ENCODE measurements at places on chromosomes 7 and 10. TPM values are rescaled to one million over a fixed set of nuclear protein-coding genes. Genes with fewer than 3 reads are reported as not detected.

DNA sequence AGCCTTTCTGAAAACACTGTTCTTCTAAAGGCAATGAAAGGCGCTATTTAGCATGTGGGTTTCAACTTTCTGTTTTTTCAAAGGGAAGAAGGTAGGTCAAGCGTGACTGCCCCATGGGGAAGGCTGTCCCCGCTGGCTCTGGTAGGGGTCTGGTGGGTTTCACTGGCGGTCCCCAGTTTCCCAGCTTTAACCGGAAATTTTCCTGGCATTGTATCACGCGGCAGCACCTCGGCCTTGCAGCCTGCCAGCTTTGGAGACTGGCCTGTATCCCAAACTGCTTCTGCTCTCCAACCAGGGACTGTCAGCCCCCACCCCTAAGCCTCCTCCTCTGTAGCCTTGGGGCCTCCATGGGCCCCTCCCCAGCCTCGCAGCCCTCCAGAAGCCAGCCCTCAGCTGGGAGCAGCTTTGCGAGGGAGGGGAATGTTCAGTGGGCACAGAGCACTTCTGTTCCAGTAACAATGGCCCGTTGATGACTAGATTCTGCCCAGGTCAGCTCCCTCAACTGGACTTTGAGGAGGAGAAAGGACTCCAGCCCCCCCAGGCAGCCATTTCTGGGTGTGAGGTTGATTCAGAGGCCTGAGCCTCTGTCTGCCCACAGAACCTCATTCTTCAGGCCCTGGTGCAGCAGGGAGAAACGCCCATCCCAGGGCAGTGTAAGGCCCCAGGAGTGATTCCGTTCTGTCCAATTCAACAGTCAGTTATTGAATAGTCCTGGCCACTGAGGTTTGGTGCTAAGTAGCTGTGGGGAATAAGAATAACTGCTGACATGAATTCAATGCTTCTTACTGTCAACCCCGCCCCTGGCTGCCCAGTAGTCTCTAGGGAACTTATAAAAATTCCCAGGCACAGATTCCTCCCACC, 17.1 kb downstream of the CHST3 start:
- H3K27me3 ChIP-seq = no peaks in the 10 kb centered on the region
- DNase-seq = peak; percentile 44

The SLC16A12 gene
- not detected for polyA plus RNA-seq

DNA sequence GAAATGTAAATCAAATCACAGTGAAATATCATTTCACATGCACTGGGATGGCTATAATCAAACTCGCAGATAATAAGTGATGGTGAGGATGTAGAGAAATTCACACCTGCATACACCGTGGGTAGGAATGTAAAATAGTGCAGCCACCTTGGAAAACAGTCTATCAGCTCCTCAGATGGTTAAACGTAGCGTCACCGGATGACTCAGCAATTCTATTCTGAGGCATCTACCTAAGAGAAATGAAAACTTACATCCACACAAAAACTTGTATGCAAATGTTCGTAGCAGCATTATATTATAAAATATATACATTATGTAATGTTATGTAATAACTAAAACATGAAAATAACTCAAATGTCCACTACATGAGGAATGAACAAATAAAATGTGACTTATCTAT, 38.9 kb downstream of the SH3PXD2A start:
- no peak overlapping the region for H3K4me3 ChIP-seq
- no peaks in the 10 kb centered on the region for H3K36me3 ChIP-seq
- H3K27ac ChIP-seq = no peak overlapping the region
- DNase-seq = no peak
- no peaks in the 10 kb centered on the region for H3K27me3 ChIP-seq

- no peak for DNase-seq
- H3K27ac ChIP-seq = peak overlapping the region; percentile 50
- H3K4me1 ChIP-seq = peaks cover 27% of the 10 kb centered on the region
Observed at GRCh38 chr10:22666287-22667092, 47.9 kb downstream of the PIP4K2A start.

DNA sequence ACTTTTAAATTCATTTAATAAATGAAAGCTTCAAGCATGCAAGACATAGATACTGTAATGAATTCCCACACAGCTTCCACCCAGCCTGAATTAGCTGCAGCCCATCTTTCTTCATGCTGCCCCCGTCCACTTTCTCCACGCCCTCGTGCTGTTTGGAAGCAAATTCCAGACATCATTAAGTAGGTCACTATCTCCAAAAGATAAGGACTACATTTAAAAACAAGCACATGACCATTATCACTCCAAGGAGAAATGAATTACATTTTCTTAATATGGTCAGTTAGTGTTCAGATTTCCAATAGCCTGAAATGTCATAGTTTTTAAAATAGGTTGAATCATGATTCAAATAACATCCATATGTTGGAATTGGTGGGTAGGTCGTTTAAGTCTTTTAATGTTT, 24.3 kb downstream of the LMTK2 start:
- no peak overlapping the region for H3K4me3 ChIP-seq
- H3K36me3 ChIP-seq = no peaks in the 10 kb centered on the region
- H3K27ac ChIP-seq = no peak overlapping the region
- peaks cover 26% of the 10 kb centered on the region for H3K4me1 ChIP-seq

The PPP1R3A gene
- not detected for polyA plus RNA-seq

The ADAM22 gene
- 7.1 TPM for polyA plus RNA-seq

The C7orf33 gene
- not detected for polyA plus RNA-seq

The TRPV6 gene
- polyA plus RNA-seq = not detected

DNA sequence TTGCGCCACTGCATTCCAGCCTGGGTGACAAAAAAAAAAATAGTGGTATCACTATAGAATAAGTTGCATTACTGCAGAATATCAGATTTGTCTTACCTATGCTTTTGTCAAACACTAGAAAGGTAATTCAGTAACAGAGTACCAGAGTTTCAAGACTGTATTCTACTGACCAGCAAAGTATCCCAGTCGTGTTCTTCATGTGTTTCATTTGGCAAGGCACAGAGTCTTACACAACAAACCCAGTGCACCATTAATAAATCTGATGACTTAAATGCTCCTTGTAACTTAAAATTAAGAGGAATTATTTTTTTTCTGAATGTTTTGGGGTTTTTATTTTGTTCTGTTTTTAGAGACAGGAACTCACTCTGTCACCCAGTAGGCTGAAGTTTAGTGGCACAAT, 34.4 kb upstream of the PBLD start:
- no peak overlapping the region for H3K27ac ChIP-seq
- DNase-seq = no peak
- H3K27me3 ChIP-seq = no peaks in the 10 kb centered on the region
- peaks cover 8% of the 10 kb centered on the region for H3K36me3 ChIP-seq

DNA sequence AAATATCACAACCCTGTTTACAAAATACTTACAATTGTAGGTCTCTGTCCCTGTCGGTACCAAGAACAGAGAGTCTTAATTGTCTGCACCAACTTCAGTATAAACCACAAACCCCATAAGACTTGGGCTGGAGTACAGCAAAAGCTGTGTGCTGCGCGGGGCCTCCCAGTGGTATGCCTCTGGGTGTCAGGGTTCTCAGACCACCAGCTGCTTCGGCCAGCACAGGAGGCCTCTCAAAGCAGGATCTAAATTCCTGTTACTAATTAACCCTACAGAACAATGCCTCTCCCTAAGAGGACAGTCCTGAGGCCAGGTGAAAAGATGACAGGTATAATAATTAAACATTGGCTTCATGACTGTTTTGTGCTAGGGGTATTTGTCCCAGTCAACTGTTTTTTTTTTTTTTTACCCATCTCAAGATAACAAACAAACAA, 957 bp upstream of the SVIL start:
- no peaks in the 10 kb centered on the region for H3K27me3 ChIP-seq
- H3K4me1 ChIP-seq = no peaks in the 10 kb centered on the region
- H3K27ac ChIP-seq = no peak overlapping the region
- H3K4me3 ChIP-seq = no peak overlapping the region

GRCh38 chr10:17669185-17669872, 25.4 kb downstream of the STAM start:
- no peaks in the 10 kb centered on the region for H3K27me3 ChIP-seq
- no peaks in the 10 kb centered on the region for H3K36me3 ChIP-seq
- peak overlapping the region; percentile 62 for H3K27ac ChIP-seq

DNA sequence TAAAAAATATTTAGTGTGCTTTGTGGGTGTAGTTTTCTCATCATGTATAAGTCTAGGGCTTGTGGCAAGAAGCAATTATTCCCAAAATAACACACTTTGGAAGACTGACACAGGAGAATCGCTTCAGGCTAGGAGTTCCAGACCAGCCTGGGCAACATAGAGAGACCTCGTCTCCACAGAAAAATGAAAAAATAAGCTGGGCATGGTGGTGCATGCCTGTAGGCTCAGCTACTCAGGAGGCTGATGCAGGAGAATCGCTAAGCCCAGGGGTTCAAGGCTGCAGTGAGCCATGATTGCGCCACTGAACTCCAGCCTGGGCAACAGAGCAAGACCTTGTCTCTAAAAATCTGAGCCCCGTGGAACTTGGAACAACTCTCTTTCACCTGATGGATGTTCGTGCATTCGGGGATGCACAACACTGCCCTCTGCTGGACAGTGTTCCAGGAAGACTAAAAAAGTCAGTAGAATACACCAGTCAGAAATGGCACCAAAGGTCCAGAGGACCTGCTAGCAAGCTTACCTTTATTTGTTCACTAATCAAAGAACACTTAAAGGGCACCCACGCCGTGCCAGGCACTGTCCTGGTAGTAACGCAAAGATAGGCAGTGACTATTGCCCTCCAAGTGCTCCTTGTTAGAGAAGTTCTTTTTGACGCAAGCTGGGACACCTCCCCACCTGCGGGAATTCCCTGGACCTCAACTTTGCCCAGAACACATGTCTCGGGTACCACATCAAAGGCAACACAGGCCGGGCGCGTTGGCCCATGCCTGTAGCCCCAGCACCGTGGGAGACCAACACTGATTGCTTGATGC, 81.9 kb upstream of the CALN1 start:
- DNase-seq = peak; percentile 38
- H3K27ac ChIP-seq = no peak overlapping the region
- no peak overlapping the region for H3K4me3 ChIP-seq
- H3K36me3 ChIP-seq = no peaks in the 10 kb centered on the region

DNA sequence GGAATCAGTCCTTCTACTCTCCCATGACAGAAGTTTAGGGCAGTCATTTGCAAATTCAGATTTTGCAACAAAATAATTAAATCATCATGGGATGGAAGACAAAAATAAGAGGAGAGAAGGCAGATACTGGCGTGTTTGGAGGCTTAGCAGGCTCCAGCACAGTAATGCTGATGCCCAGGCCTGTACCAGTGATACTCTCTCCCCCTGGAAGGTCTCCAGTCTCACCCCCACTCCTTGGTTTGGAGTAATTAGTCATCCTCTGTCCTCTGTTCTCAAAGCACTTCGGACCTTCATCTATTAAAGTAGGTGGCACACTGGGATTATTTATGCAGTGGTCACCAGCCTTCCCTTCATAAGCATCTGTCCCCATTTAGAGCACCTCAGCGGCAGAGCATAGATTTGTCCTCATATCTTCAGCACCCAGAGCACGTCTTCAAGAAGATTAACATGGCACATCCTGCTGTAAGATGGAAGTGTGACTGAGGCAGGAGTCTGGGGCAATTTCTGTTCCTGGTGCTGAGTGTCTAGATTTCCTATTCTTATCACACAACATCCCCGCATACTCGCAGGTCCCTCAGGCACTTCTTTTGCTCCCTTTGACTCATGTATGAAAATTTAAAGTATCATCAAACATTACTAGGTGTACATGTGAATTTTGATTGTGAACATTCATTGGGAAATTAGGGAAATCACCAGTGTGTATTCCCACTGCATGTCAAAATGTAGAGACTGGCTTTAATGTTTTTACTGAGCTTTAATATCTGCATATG, 31.3 kb upstream of the TRIL start:
- H3K27ac ChIP-seq = no peak overlapping the region
- no peaks in the 10 kb centered on the region for H3K27me3 ChIP-seq
- H3K4me3 ChIP-seq = no peak overlapping the region
- no peaks in the 10 kb centered on the region for H3K4me1 ChIP-seq

- no peak for DNase-seq
- no peak overlapping the region for H3K27ac ChIP-seq
- H3K27me3 ChIP-seq = no peaks in the 10 kb centered on the region
- no peaks in the 10 kb centered on the region for H3K36me3 ChIP-seq
Observed at GRCh38 chr7:135825406-135825805, 76.8 kb upstream of the FAM180A start.

The HYAL4 gene
- 0.61 TPM for polyA plus RNA-seq

- no peak overlapping the region for H3K4me3 ChIP-seq
- H3K27me3 ChIP-seq = no peaks in the 10 kb centered on the region
- DNase-seq = no peak
- H3K27ac ChIP-seq = no peak overlapping the region
- H3K4me1 ChIP-seq = no peaks in the 10 kb centered on the region
Observed at GRCh38 chr7:36659172-36659516, 65.2 kb downstream of the AOAH start.

DNA sequence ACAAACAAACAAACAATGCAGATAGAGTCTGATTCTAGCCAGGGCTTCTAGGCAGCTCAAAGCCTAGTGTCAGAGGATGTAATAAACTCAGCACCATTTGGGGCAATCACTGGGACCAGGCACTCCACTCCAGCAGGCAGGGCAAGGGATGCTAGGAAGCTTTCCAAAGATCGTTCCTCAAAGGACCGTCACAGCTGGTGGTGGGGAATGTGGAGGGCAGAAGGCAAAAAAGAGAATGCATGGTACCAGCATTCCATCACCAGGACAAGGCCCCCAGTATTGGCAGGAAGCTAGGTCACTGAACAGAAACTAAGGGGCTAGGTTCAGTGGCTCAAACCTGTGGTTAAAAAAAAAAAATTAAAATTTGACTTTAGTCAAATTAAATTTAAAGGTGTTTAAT, 94.2 kb downstream of the CUL2 start:
- no peak overlapping the region for H3K4me3 ChIP-seq
- H3K27ac ChIP-seq = no peak overlapping the region
- no peak for DNase-seq
- H3K27me3 ChIP-seq = no peaks in the 10 kb centered on the region
- H3K36me3 ChIP-seq = no peaks in the 10 kb centered on the region

The ADRB1 gene
- polyA plus RNA-seq = 0.39 TPM

The TMEM168 gene
- polyA plus RNA-seq = 21.0 TPM

GRCh38 chr7:128697302-128697905, 25.3 kb downstream of the GARIN1A start:
- H3K4me1 ChIP-seq = no peaks in the 10 kb centered on the region
- H3K4me3 ChIP-seq = no peak overlapping the region
- no peak for DNase-seq
- peaks cover 3% of the 10 kb centered on the region for H3K27me3 ChIP-seq
- no peak overlapping the region for H3K27ac ChIP-seq

The RPEL1 gene
- not detected for polyA plus RNA-seq

The NPC1L1 gene
- polyA plus RNA-seq = not detected

The AZGP1 gene
- polyA plus RNA-seq = 0.25 TPM

GRCh38 chr10:131954356-131954965, 27.3 kb downstream of the BNIP3 start:
- H3K4me1 ChIP-seq = no peaks in the 10 kb centered on the region
- H3K4me3 ChIP-seq = no peak overlapping the region
- no peak for DNase-seq
- H3K27me3 ChIP-seq = no peaks in the 10 kb centered on the region
- H3K36me3 ChIP-seq = peaks cover 25% of the 10 kb centered on the region
- no peak overlapping the region for H3K27ac ChIP-seq

Data from GM12878 (cell line).